ENCODE measurements at places on chromosomes 16 and 17. TPM values are rescaled to one million over a fixed set of nuclear protein-coding genes. Genes with fewer than 3 reads are reported as not detected.
A peak's percentile ranks its signal among the peaks of the same experiment; 100 is the strongest.

DNA sequence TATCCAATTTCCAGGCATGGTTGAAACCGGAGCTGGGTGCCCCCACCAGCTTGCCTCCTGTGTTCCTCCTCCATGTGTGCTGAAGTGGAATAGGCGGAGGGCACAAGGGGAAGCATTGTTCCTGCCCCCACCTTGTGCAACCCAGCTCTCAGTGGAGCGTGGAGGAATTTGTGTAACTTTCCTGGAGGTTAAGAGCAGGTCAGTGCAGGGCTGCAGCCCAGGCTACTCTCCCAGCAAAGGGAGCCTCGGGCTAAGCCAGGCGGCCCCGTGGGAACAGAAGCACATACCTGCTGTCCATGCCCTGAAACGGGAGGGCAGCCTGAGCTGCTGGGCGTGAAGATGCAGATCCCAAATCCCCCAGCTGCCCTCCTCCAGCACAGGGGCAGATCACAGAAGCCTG is 158.8 kb upstream of the LHX1 start:
- peak; percentile 67 for DNase-seq

GRCh38 chr17:68768804-68769203 is 167.6 kb upstream of the FAM20A start:
- DNase-seq: no peak

DNA sequence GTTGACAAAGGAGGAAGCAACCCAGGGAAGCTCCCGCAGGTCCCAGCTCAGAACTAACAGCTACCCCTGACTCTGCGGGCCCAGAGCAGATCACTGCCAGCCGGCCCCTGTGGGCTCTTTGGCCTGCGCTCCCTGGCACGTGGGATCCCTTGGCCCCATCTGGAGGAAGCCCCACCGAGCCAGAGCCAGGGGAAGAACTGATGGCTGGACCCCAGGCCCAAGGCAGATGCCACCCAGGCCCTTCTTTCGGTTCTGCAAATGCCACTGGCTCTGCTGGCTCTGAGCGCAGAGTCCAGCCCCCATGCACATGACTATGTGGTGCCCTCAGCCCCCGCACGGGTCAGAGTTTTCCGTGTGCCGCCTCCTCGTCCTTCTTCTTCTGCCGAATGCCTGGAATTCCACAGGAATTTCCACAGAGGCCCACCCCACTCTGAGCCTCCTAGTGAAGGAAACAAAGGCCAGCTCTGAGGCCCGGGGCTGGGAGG is 35.8 kb upstream of the SNN start:
- DNase-seq: no peak

- no peak for DNase-seq
Measured at GRCh38 chr17:61230461-61230860, 169.2 kb upstream of the TBX2 start.

GRCh38 chr17:17156511-17156910 is 49.6 kb downstream of the PLD6 start:
- DNase-seq: no peak

GRCh38 chr16:15055141-15056053 is 477 bp downstream of the NTAN1 start:
- peak; percentile 92 for DNase-seq

DNA sequence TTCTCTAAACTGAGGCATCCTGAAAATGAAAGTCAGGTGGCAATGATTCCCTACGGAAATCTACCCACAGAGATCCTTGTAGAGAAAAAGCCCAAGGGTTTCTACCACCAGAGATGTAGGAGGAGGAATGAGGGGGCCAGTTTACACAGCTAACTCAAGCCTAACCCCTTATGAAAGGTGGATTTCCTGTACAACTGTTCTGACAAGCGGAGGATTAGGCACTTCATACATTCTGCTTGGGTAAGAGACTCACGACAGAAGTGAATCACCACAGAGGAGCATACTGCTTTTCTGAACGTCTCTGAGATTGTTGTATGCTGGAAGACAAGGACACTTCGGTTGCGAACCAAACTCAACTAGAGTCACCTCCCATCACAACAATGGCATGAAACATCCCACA is 72.7 kb downstream of the SMG6 start:
- no peak for DNase-seq

DNA sequence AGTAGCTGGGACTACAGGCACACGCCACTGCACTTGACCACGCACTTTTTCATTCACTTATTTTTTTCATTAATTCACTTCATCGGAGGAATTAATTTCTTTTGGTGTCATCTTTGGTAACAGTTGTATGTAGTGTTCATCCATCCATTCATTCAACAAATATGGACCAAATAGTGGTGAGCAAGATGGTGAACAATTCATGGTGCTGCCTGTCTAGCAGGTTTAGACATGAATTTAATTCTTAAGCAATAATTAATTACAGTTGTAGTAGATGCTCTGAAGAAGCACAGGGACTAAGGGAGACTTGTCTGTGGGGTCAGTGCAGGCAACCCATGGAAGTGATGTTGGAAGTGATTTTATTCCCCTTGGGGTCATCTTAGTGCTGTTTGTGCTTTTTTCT is 22.4 kb downstream of the GDE1 start:
- DNase-seq: no peak

DNA sequence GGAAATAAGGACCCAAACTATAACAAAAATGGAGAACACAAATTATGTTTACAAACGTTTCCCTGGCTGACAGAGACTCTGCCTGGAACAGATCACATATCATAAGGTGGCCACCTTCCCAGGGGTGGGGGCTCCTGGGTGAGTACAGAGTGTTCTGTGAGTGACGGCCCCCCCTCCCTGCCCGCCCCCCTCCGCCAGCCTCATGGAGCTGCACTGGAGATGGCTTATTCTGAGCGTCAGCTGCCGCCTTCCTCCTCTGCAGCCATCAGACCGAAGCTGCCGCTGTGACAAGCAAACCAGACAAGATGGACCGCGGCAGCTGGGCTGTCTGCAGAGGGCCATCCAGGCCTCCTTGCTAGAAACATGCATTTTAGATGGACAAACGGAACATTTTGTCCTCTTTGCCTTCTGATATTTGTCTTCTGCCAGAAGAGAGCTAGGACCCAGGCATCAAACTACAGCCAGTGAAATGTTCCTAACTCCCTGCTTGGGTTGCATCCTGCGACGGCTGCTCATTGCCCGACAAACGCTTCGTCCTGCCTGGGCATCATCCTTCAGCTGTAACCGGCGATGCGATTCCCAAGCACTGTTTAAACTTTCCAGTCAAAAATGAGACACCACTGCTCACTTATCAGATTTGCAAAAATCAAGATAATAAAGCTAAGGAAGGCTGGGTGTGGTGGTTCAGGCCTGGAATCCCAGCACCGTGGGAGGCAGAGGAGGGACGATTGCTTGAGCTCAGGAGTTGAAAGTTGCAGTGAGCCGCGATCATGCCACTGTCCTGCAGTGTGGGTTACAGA is 15.3 kb upstream of the RPTOR start:
- DNase-seq: no peak

GRCh38 chr17:10226930-10227695 is 28.7 kb upstream of the GAS7 start:
- no peak for DNase-seq

- no peak for DNase-seq
Measured at GRCh38 chr16:49250689-49251088, 30.9 kb downstream of the CBLN1 start.

DNA sequence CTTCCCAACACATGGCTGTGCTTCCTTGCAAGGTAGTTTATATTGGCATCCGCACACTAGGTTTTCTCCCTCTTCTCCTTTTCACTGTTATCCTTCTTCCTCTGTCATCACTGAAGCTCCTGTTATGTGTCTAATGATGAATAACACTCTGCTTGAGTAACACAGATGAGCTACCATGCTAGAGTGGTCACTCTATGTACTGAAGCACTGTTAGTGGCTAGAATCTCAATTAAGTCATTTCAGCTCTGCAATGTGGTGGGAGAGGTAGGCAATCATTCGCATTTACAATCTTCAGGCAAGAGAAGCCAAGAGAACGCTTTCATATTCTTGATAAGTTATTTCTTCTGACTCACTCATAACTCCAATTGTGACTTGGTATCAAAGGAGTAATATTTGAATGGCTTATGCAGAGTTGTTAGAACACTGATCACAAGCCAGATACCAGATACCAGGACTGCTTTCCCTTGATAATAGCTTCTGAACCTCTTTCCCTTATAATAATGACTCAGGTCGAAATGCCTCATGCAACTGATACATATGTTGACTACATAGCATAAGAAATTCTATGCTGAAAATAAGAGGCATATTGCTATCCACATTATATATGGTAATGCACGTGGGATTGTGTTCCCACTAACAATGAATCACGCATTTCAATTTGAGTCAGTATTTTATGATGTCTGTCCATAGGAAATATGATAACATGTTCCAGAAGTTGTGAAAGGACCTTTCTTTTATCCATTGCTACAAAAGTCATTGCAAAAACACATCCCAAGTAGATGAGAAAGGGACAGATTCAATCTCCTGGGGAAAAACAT is 158.0 kb upstream of the HS3ST3A1 start:
- no peak for DNase-seq

- DNase-seq: no peak
Measured at GRCh38 chr17:51147650-51148049, 5.7 kb upstream of the NME1 start.

DNA sequence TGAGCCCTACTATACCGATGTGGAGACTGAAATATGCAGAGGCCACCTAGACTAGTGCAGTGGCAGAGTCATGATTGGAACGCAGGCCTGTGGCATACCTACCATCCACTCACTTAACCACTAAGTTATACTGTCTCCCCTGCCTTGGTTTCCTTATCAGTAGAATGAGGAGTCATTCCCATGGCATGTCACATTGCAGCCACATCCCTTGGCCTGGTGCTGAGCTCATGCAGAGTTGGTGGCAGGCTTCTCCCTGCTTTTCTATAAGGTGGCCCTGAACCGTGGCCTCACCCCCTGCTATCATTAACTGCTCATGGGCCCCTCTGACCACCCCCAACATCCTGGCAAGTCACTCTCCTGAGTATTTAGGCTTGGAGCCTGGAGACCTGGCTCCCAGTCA is 212.5 kb downstream of the KATNIP start:
- no peak for DNase-seq

- no peak for DNase-seq
Measured at GRCh38 chr16:22857296-22858025, 43.5 kb downstream of the HS3ST2 start.

DNA sequence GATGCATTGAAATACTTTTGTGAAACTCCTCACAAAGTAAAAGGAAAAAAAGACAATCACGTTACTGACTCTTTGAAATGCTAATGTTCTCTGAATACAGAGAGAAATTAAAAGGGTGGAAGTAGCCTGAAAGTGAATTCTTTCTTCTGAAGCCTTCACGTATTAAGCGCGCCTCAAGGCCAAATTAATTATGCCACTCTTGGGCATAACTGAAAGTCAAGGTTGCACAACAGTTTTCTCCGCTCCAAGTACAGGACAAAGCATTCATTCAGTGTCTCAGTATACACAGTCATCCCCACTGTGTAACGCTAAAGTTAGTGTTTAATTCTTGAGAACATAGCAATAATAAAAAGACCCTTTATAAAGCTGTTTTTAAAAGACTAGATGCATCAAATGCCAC is 21.5 kb downstream of the PARN start:
- DNase-seq: no peak

- DNase-seq: no peak
Measured at GRCh38 chr17:79792341-79792871, 4.5 kb downstream of the CBX8 start.

DNA sequence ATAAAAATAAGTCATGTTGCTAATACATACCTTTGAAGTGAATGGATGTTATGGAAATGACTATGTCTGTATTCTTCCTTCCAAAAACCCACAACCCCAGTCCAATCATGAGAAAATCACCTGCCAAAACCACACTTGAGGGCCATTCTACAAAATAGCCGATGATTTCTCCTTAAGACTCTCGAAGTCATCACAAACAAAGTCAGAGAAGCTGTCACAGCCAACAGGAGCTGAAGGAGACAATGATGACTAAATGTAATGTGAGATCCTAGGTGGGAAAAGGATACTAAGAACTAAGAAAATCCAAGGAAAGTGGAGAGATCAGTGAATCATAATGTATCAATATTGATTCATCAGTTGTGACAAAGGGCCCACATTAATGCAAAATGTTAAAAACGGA is 432.9 kb upstream of the DYNLRB2 start:
- no peak for DNase-seq

- no peak for DNase-seq
Measured at GRCh38 chr17:17820046-17820445, 16.7 kb downstream of the SREBF1 start.

SLC12A3 gene
- total RNA-seq: not detected

HSPB9 gene
- total RNA-seq: not detected

SETD1A gene
- 18.5 TPM for total RNA-seq

KRT20 gene
- total RNA-seq: 1.2 TPM

KRT17 gene
- total RNA-seq: not detected

CTRB2 gene
- 4.1 TPM for total RNA-seq

ITPRIPL2 gene
- 89.8 TPM for total RNA-seq

All from mesenteric fat pad (tissue), 1 donor.